ENCODE measurements at places on chromosomes 6 and 20.

DNA sequence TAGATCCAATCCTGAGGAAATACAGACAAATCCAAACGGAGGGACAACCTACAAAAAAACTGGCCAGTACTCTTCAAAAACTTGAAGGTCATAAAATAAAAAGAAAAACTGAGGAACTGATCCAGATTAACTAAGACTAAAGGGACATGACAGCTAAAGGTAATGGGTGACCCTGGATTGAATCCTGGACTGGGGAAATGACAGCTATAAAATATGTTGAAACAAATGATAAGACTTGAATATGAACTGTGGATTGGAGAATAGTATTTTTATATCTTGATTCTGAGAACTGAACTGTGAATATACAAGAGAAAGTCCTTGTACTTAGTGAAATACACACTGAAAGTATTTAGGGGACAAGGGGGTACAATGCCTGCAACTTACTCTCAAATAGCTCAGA is 96.9 kb upstream of the EMILIN3 start:
- DNase-seq = no peak

- no peak for DNase-seq
Measured at GRCh38 chr6:130000526-130001421, 17.6 kb upstream of the L3MBTL3 start.

DNA sequence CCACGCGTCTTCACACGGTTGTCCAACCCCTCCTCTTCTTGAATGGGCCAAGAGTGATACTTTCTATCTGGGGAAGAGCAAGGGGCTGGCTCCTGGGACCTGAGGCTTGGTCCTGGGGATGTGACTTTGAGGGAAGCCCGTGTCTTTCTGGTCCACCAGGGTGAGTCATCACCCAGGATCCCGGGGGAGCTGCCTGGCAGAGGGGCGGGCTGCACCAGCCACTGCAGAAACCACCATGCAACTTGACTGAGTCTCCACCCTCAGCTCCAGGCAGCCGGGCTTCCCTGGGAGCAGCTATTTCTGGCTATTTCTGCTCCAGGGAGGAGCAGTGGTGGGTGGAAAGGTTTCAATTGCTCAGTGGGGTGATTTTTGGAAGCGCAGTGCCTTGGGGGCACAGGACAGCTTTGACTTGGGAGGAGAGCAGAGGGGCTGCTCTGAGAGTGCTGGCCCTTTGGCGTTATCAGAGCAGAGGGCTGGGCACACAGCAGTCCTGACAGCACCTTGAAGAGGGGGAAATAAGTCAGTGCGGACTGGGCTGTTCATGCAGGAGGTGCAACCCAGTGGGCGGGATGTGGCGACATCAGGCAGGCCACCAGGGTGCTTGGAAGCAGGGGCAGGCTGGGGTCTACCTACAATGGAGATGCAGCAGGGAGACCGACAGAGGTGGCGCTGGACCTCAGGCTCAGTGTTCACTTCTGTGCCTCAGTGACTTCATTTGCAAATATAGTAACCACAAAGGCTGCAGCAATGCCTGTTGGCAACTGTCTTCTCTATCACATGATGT is 45.1 kb upstream of the FAM83D start:
- DNase-seq = no peak

GRCh38 chr20:25272223-25273000 is 24.5 kb downstream of the PYGB start:
- DNase-seq = no peak

GRCh38 chr6:80163754-80164187 is 57.3 kb downstream of the BCKDHB start:
- DNase-seq = no peak

DNA sequence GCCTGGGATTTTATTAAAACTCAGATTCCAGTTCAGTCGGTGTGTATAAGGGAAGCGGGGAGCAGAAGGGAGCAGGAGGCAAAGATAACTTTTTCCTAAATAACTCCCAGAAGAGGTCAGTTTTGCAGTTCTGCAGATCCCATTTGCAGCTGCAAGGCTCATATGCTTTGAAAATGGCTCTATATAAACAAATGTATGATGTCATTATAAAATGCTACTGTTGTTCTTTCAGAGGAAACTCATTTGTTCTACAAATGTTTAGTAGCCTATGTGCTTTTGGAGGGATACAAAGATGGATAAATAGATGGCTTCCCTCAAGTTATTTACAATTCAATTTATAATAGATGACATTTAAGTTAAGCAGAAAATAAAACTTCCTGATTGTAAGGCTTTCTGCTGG is 29.2 kb upstream of the DSP start:
- no peak for DNase-seq

GRCh38 chr6:157151989-157152388 is 171.3 kb downstream of the TMEM242 start:
- no peak for DNase-seq

DNA sequence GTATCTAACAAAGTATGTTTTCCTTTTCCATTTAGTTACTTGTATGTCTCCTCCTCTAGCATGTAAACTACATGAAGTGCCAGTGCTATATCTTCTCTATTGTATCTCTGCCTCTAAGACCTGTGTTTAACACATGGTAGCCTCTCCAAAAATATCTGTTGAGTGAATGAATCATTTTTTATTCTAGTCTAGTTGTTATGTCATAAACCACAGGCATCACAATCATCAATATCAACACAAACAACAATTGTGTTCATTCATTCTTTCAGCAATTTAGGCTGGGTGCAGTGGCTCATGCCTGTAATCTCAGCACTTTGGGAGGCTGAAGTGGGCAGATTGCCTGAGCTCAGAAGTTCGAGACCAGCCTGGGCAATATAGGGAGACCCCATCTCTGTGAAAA is 111.6 kb upstream of the EYA4 start:
- DNase-seq = no peak

GRCh38 chr6:135183532-135184440 is 2.7 kb downstream of the MYB start:
- peak; percentile 47 for DNase-seq

- no peak for DNase-seq
Measured at GRCh38 chr20:888057-888456, 28.1 kb downstream of the ANGPT4 start.

DNA sequence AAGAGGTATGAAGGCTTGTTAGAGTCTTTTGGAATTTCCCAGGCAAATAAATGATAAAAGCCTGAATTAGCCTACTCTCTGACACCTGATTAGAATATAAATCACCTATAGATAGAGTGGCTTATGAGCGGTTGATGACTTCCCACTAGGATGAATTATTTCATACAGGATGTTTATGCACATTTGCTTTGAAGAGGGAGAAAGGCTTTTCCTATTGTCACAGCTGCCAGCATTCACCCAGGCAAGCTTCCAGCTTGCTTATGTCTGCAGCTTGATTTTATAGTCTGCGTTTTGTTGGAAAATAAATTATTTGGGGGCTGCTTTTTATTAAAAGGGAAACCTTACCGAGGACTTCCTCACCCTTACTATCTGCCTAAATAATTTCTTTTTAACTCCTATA is 51.3 kb upstream of the EIF2S2 start:
- no peak for DNase-seq

DNA sequence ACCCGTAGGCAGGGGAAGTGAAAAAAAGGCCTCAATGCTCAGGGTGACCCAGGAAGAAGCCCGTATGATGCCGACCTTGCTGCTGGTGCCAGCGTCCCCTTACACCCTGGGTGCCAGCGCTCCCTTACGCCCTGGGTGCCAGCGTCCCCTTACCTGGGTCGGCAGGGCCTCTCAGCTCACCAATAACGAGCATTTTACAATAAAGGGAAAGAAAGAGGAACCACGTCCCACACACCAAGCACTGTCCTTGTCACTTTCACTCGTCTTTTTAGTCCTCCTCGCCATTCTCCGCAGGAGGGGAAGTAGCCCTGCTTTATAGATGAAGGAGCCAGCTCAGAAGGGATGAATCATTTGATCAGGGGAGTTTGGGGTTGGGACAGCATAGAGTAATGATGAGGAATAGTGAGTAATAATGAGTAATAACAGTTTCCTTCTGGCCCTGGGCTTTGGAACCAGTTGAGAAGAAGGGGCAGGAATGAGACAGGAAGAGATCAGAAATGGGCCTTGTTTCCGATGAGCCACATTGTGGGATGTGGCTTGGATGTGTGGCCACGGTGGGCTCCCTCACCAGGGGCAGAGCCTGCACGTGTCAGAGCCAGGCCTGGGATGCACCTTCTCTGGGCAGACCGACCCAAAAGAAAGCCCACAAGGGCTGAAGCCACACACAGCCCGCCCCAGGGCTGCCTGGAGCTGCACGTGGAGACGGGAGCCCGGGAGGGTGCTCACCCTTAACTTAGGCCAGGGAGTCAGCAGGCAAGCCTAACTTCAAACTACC is 75.7 kb downstream of the SYNJ2 start:
- peak; percentile 95 for DNase-seq

DNA sequence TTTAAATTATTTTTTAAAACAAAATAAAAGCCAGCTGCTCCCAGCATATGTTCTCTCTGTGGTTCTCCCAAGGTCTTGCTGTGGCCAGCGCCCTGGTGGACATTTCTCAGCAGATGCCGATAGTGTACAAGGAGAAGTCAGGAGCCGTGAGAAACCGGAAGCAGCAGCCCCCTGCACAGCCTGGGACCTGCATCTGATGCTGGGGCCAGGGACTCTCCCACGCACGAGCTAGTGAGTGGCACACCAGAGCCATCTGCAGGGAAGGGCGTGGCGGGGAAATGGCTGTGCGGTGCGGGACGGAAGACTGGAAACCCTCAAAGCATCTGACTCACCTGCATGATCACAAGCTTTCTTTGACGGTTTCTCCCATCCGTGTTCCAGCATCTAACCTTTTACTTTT is 16.5 kb downstream of the GFRA4 start:
- DNase-seq = no peak

GRCh38 chr6:87723170-87724078 is 21.4 kb upstream of the AKIRIN2 start:
- DNase-seq = peak; percentile 80

GRCh38 chr6:1645466-1646185 is 35.9 kb downstream of the FOXC1 start:
- no peak for DNase-seq

- no peak for DNase-seq
Measured at GRCh38 chr6:44665683-44666082, 278.2 kb downstream of the CDC5L start.

DNA sequence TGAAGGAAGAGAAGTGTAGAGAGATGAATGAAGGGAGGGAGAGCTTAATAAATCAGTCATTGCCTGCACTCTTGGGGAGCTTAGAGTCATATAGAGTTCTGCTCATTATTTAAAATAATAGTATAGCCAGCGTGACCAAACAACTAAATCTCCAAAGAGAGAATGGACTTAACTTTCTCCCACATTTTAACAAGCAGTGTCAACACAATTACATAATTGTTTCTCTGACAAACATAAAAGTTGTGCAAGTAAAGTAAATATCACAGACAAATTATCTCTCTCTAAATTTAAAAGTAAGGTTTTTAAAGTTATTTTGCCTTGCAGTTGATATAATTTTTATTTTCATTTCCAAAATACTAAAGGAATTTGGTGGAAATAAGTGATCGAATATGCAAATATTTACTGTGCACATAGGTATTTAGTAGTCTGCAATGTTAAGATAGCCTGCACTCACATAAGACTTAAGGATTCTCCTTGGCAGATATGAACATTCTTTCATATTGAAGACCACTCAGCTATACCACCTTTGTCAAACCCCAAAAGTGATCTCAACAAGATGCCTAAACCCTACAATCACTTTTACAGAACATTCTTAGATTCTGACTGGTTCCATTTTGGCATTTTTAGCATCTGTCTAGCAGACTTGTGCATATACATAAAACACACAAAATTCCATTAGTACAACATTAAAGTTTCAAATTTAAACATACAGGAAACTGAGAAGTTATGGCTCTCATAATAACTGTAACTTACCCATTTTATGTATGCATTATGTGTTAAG is 67.7 kb downstream of the KIF6 start:
- no peak for DNase-seq

DNA sequence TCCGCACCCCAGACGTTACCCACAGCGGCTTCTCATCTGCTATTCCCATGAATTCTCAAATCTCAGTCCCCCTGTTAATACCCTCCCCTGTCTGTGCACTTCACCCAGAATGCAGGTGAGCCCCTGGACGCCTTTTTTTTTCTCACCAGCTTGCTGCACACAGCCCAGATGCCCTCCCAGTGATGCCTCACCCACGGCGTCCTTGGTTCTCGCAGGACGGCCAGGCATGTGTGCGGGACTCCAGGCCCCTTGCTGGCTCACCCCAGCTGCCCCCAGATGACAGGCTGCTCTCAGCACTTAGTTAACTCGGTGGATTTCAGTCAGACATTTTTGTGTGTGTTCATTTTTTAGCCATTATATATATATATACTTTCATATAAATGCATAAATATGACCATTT is 25.4 kb upstream of the PI16 start:
- DNase-seq = no peak

- no peak for DNase-seq
Measured at GRCh38 chr20:21182832-21183563, 57.1 kb downstream of the KIZ start.

- DNase-seq = no peak
Measured at GRCh38 chr6:41559655-41560427, 13.7 kb downstream of the FOXP4 start.

GRCh38 chr6:169529931-169530751 is 171.7 kb downstream of the WDR27 start:
- DNase-seq = no peak

GRCh38 chr6:119207971-119208725 is 129.7 kb upstream of the FAM184A start:
- DNase-seq = no peak

DNA sequence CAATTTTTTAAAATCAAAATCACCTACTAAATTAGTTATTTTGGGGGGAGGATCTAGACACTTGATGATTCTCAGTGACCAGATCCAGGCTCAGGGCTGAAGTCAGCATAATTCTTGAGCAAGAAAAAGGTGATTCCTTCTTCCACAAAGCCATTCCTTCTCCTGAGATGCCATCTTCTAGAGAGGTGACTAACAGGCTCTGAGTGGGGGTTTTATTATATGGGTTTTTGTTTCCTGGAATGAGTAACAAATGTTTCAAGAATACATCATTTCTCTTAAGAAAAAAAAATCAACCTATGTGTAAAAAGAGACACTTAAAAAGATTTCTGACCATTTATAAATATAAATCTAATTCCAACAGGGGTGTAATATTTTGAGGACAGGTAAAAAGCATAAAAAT is 154.3 kb downstream of the NFATC2 start:
- no peak for DNase-seq

DNA sequence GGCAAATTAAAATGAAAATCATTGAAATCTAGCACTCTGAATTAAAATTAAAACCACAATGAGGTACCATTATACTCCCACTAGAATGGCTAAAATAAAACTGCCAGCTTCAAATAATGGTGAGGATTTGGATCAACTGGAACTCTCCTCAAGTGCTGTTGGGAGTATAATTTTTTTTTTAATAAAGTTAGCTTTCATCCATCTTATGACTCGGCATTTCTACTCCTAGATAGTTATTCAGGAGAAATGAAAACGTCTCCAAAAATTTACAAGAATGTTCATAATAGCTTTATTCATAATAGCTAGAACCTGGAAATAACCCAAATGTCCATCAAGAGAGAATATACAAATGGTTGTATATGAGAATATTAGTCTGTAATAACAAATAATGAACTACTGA is 63.2 kb downstream of the ASXL1 start:
- DNase-seq = no peak

GRCh38 chr6:5422321-5422915 is 161.1 kb downstream of the FARS2 start:
- no peak for DNase-seq
